Stimulated activated CD4-positive, alpha-beta T cell treated with anti-CD3 and anti-CD28 coated beads, Interleukin-4, amount 100 ng/mL, for 48 hours (primary cell): ENCODE measurements at places on chromosomes 6 and 20.

DNA sequence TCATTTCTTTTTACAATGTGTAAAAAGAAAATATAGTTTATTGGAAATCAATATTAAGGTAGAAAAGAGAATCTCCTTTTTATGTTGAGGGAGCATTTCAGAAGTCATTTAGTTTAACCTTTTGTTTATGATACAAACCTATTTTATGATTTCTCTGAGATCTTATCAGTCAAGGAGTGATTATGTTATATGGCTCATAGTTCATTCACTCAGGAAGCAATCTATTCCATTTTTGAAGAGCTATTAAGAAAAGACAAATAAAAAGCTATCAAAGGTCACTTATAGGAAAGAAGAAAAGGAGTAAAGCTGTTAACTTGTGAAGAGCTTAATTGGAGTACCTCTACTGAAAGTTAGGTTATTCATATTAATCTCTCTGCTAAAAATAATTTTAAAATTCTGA, 526.6 kb upstream of the JAG1 start:
- no peak for DNase-seq

GRCh38 chr6:166744223-166745134, 117.4 kb upstream of the RPS6KA2 start:
- no peak for DNase-seq

GRCh38 chr20:20835897-20836296, 123.5 kb upstream of the RALGAPA2 start:
- DNase-seq: no peak

DNA sequence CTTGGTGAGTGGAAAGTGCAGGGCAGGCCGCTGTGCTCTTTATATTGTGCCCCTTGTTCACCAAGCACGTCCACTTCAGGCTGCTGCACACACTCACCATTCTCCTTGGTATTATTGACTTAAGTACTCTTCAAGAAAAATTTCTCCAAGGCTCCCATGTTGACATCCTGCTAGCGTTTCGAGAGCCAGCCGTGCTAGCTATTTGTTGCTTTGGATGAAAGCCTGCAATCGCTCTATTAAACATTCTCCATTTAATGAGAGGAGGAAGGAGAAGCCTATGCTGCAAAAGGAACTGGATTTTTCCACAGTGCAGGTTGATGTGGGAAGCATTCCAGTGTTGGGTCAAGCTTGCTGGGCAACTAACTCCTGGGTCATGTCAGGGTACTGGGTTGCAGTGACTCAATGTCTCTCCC, 113.5 kb downstream of the CD83 start:
- no peak for DNase-seq

DNA sequence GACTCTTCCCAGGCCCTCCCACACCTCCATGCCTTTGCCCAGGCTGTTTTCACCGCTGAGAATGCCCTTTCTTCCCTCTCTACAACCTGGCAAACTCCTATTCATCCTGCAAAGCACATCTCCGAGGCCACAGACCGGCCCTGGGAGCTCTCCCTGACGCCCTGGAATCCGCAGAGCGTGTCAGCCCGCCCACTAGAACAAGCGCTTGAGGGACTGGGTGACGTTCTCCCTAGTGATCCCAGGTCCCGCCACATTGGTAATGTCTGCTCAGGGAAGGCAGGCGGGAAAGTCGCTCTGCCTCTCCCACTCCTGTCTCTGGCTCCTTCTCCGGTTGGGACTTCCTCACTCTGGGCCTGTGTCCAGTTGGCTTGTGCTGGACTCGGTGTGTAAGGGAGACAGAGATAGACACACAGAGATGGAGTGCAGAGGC, 61.6 kb downstream of the SRC start:
- no peak for DNase-seq

GRCh38 chr6:42745083-42745639, 742 bp downstream of the TBCC start:
- DNase-seq: peak; percentile 19

DNA sequence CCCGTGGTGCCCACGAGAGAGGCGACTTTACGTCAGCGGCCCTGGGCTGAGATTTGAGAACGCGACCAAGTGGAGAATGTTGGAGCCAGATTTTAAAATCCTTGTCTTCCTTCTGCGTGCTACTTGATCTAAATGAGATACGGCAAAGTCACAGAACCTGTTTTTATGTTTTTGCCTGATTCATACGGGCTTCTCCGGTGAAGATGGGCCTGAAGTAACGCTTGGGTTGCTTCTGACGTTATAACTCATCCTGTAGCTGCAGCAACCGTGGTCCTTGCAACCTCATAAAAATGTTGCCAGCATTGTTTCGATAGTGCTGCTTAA, 462 bp upstream of the SLC35B3 start:
- DNase-seq: no peak

GRCh38 chr6:351011-351866, 40.3 kb upstream of the IRF4 start:
- DNase-seq: no peak

- DNase-seq: no peak
Observed at GRCh38 chr6:40148882-40149573, 214.8 kb upstream of the MOCS1 start.
